ENCODE measurements at places on chromosomes 1 and 21. TPM values are rescaled to one million over a fixed set of nuclear protein-coding genes. Genes with fewer than 3 reads are reported as not detected.

DNA sequence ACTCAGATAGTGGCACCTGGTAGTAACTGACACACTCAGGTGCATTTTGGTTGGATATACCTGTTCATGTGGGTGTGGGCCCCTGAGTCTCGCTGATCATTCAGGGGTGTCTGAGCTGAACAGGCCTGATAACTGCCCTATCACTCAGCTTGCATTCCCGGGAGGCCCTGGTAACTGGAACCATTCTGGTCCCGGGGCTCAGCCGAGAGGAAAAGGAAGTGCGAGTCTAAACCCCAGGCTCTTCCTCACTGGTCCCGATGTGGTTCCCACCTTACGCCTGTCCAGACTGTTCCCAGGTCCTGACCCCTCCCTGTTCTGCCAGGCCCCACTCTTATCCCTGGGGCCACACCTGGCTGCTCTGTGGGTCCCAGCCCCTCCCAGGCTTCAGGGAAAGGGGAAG is 11.7 kb upstream of the CDK18 start:
- DNase-seq: no peak

DNA sequence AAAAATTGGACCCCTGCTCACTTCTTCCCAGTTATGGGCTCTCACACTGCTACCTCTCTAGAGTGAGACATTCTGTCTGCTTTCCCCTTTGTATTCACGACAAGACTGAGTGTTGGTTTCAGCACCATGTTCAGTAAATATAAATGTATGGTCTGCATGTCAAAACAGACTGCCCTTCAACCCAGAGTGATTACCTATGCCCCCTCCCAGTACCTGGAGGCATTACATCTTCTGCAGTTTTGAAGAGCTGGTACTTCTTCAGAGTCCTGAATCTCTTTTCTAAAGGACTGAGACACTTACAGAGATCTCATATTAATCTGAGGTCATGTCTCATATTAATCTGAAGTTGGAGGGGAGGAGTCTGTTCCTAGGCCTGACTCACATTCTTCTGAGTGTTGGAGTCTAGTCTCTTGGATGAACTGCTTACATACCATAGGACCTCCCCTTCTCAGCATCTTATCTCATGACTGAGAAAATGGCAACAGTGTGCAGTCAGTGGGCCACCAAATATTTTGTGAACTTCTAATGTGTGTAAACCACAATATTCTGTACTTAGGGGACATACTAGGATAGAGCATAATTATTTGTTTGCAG is 80.3 kb downstream of the RGL1 start:
- no peak for DNase-seq

DNA sequence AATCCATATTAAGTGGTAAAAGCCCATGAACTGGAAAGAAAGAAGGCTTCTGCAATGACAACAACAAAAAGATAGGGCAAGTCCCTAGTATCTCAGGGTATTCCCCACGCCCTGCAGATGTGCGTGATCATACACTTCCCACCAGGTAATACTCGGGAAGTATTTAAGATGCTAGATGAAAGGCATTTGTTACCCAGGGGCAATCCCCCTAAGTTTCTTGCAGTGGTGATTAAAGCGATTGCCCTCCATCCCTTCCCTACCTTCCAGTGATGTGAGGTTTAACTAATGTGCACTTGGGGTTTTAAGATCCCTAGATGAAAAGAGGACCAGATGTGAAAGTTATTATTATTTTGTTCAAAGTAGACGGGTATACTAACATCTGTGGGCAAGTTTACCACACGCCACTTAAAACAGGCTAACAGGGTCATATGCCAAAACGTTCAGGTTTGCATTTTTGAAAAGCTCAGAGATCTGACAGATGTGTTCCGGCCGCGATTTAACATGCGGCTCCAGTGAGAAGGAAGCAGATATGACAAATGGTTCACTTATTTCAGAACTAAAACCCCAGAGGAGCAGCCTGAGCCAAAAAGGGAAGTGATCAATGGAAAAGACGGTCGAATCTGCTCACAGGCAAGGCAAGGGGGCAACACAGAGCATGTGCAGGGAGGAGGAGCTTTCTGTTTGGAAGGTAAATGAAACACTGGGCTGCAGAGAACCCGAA is 17.4 kb downstream of the TIAM1 start:
- DNase-seq: peak; percentile 83

GRCh38 chr1:85568151-85568550 is 12.4 kb upstream of the CCN1 start:
- no peak for DNase-seq

DNA sequence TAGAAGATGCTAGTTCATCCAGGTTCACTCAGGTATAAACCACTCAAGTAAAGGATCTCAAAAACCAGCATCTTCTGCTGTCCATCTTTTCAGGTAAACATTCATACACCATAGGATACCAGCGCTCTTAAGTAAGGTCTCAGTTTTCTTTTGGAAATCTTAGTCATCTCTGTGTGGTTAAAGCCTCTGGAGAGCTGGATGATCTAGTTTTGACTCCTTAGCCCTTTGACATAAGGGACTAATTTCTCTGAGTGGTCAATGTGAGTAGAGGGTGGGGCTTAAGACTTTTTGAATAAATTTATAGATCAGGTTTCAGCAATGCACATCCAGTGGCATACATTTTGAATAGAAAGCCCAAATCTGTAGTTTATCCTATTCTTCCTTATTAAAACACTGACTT is 92.3 kb downstream of the CTH start:
- DNase-seq: no peak

GRCh38 chr1:193626695-193627094 is 440.3 kb upstream of the B3GALT2 start:
- no peak for DNase-seq

DNA sequence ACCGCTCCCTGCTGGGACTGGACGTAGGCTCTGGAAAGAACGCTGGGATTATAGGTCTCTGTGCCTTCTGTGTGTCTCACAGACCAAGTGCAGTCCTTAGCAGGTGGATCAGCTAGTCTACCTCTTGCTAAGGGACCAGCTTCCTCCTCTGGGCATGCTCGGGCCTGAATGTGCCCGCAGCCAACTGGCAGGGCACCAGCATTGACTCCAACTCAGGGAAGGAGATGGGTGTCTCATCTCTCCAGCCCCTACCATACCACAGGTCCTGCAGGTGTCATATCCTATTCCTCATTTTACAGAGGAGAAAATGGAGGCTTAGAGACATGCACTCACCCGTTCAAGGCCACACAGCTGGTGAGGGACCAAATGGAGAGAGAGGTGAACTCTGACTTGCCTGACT is 340.2 kb downstream of the PTPRU start:
- no peak for DNase-seq

Gene THEM5
- total RNA-seq: not detected

Gene GPR37L1
- not detected for total RNA-seq

Measured in osteoblast (primary cell).